ENCODE measurements at places on chromosomes 16 and 17. TPM values are rescaled to one million over a fixed set of nuclear protein-coding genes. Genes with fewer than 3 reads are reported as not detected.
A peak's percentile ranks its signal among the peaks of the same experiment; 100 is the strongest.

DNA sequence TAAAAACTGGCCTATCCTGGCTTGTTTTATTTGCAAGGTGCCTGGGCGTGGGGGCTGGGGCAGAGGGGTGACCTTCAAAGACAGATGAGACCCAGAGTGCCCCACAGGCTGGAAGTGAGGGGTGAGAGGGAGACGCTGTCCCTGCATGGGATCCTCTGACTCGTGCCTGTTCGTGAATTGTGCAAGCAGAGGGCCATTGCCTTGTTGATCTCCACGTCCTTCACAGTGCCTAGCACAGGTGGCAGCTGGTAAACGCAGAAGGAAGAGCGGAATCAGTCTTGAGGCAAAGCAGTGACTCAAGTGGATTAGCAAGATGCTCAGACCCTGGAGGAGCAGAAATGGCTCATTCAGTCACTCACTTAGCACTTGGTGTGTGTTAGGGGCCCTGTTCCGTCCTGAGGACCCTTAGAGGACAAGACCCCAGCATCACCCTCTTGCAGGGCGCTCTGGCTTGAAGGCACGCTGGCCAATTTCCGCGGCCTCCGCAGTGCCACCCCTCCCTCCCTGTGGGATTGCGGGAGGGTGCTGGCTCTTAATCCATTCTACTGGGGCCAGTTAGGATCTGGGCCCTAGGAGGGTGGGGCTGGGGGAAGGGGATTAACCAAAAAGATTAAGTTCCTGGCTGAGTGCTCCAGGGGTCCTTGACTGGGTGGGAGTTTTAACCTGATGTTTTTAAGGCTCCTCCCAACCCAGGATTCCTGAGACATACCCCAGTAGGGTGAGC is 151.2 kb downstream of the CCDC182 start:
- H3K4me1 ChIP-seq: peaks cover 5% of the 10 kb centered on the region
- no peaks in the 10 kb centered on the region for H3K27me3 ChIP-seq
- H3K36me3 ChIP-seq: no peaks in the 10 kb centered on the region
- H3K4me3 ChIP-seq: no peak overlapping the region
- no peak for DNase-seq
- H3K27ac ChIP-seq: no peak overlapping the region

DNA sequence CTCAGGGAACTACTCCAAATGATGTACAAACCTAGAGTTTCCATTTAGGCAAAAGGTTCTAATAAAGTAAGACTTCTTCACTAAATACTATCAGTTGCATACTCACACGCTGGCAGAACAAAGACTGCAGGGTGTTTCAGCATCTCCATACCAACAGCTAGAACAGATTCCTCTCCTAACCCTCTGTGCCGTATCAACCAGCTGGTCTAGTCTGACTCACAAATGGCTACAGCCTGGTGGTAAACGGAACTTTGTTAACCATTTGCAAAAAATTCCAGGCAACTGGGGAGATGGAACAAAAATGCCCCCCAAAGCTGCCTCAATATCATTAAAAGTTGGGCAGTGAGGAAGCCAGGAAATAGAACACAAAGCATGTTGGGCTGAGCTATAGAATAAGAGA is 217.1 kb downstream of the GRIN2A start:
- H3K27me3 ChIP-seq: no peaks in the 10 kb centered on the region
- H3K27ac ChIP-seq: no peak overlapping the region
- no peaks in the 10 kb centered on the region for H3K36me3 ChIP-seq
- no peaks in the 10 kb centered on the region for H3K4me1 ChIP-seq

- no peak overlapping the region for H3K4me3 ChIP-seq
- H3K36me3 ChIP-seq: no peaks in the 10 kb centered on the region
- H3K27ac ChIP-seq: no peak overlapping the region
- no peaks in the 10 kb centered on the region for H3K27me3 ChIP-seq
- no peak for DNase-seq
These were observed 8.5 kb downstream of the SCGB1C2 start for GRCh38 chr17:145671-146541.

DNA sequence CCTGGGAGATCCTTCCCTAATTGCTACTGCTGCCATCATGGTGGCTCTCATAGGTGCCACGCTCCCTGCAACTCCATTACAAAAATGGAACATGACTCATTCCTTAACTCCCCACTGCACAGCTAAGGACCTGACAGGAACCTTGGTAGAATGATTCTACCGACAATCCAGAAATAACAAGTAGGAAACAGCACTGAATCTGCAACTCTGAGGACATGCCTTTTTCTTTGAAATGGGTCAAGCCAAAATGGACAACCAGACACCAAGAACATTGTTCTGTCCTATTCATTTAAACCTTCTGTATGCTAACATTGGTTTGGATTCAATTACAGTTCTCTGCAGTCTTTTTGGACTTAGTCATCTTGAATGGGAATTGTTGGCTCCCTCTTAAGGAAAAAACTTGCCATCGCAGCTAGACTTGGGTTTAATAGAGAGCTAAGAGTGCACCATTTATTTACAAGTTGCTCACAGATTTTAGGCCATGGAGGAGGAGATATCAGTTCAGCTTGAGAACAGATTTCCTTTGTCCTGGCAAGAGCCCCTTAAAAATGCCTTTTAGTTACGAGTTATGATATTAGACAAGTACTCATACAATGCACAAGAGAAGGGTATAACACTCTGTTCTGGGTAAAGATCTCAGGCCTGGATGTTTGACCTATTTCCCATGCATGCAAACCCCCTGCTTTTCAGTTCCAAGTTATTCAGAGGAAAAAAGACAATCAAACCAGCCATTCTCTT is 20.9 kb upstream of the NSRP1 start:
- H3K27ac ChIP-seq: peak overlapping the region; percentile 10
- no peak overlapping the region for H3K4me3 ChIP-seq
- H3K4me1 ChIP-seq: peaks cover 30% of the 10 kb centered on the region
- no peaks in the 10 kb centered on the region for H3K27me3 ChIP-seq

The EVPLL gene
- not detected for total RNA-seq

GRCh38 chr16:50681021-50681885 is at the start of gene SNX20:
TSS of gene SNX20 (minus strand) at chr16:50681312. CDS start at chr16:50677526, 3,786 bp downstream.
- H3K4me3 ChIP-seq: no peak within 1 kb of the TSS
- H3K27ac ChIP-seq: no peak within 1 kb of the TSS
- no peak for DNase-seq
- no peaks in the 10 kb centered on the region for H3K36me3 ChIP-seq
- no peaks in the 10 kb centered on the region for H3K27me3 ChIP-seq

The LITAFD gene
- not detected for total RNA-seq

DNA sequence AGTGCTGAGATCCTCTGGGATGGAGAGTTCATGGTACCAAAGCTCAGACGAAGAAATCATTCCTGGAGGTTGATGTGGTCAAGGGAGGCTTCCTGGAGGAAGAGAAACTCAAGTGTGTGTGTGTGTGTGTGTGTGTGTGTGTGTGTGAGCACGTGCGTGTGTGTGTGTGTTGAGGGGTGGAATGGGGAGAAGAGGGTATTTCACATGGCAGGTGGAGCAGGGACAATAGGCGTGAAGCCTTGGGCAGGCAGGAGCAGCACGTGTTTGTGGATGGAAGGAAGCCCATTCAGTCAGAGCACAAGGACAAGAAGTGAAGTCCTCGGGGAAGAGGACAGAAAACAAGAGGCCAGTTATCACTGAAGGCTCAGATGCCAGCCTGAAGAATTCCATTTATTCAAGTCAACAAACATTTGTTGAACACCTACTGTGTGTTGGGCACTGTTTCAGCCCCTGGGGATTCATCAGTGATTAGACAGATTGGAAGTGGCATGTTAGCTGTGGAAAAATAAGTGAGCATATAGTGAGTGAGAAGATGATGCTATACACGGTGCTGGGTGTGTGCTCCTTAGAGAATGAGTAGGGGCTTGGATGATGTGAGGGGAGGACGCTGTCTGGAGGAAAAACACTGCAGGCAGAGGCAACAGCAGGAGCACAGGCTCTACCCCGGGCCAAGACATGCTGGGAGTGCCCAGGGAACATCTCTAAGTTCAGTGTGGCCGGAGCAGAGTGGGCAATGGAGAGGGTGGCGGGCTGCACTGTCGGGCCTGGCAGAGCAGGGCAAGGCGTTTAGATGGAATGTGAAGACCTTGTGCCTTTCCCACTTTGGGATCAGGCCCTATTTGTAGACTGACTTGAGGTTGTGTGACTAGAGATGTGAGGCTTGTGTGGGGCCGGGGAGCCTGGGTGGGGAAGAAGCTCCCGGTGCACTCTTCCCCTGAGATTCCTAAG is 267.1 kb downstream of the CBLN1 start:
- no peak for DNase-seq
- no peaks in the 10 kb centered on the region for H3K36me3 ChIP-seq

The TOP2A gene
- total RNA-seq: 71.4 TPM

Data from GM23248 (cell line).